ENCODE measurements at places on chromosomes 5 and 9. TPM values are rescaled to one million over a fixed set of nuclear protein-coding genes. Genes with fewer than 3 reads are reported as not detected.

The HEXB gene
- 67.2 TPM for total RNA-seq

The EPB41L4A gene
- 44.8 TPM for total RNA-seq

The GNA14 gene
- total RNA-seq = 1.2 TPM

The NR5A1 gene
- total RNA-seq = not detected

The C9 gene
- 0.24 TPM for total RNA-seq

The ADAMTS19 gene
- 40.4 TPM for total RNA-seq

The MRRF gene
- 60.2 TPM for total RNA-seq

The STPG3 gene
- 1.9 TPM for total RNA-seq

The PTPRD gene
- 29.1 TPM for total RNA-seq

The ORM2 gene
- total RNA-seq = not detected

The TMEM174 gene
- total RNA-seq = 4.3 TPM

The TEX48 gene
- not detected for total RNA-seq

The KIF27 gene
- total RNA-seq = 21.7 TPM

The NDUFS6 gene
- total RNA-seq = 33.9 TPM

The SPINK9 gene
- total RNA-seq = not detected

The TXNDC8 gene
- 5.1 TPM for total RNA-seq

The TPM2 gene
- 2,993 TPM for total RNA-seq

The F12 gene
- total RNA-seq = not detected

The RGS7BP gene
- total RNA-seq = 1.7 TPM

The CCIN gene
- total RNA-seq = 0.96 TPM

The PCDHB16 gene
- 4.1 TPM for total RNA-seq

All from umbilical cord (tissue), 2 donors.